ENCODE measurements at places on chromosomes 1 and 21.

- no peak for DNase-seq
Measured at GRCh38 chr1:92210701-92211100, 7.0 kb upstream of the C1orf146 start.

GRCh38 chr1:218164930-218165700 is 120.0 kb upstream of the RRP15 start:
- peak; percentile 4 for DNase-seq

GRCh38 chr1:8985915-8986813 is 40.1 kb downstream of the SLC2A7 start:
- DNase-seq, result no peak

- no peak for DNase-seq
Measured at GRCh38 chr1:16243215-16243610, 6.2 kb upstream of the CPLANE2 start.

GRCh38 chr1:145805057-145805456 is 18.8 kb downstream of the RNF115 start:
- no peak for DNase-seq

DNA sequence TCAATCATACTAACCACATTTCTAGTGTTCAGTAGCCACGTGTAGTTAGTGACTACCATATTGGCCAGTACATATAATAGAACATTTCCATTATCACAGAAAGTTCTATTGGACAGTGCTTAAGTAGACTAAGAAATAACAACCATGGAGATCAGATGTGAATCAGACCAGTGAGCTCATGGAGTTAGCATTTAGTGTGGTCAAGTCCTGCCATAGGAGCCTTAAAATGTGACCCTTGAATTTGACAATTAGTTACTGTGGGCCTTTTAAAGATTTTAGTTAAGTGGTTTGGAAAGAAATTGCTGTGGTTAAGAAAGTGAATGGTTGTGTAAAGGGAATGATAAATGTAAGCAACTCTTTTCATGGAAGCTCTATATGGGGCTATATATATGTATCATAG is 123.4 kb downstream of the POU2F1 start:
- DNase-seq, result no peak

All from T-helper 2 cell (primary cell).